Activated T-cell treated with anti-CD3 and anti-CD28 coated beads, Interleukin-2, amount 50 U/mL, for 72 hours (primary cell): ENCODE measurements at places on chromosomes 12 and 14. TPM values are rescaled to one million over a fixed set of nuclear protein-coding genes. Genes with fewer than 3 reads are reported as not detected.

DNA sequence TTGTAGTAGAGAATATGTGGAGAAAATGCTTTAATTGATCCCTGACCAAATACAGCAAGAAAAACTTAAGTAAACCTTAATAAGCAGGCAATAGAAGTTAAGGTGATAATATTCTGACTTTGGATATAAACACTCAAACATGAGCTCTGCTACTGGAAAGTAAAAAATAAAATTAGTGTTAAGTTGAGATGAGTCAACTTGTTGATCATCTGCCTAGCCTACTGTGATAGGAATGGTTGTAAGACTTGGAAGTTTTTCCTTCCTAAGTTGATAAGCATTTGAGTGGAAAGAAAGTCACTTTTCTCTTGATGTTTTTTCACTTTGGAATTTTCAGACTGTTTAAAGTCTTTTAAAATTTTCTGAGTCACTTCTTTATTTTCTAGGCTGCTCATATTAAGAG lies 26.0 kb downstream of the ADIPOR2 start:
- no peak for DNase-seq

The ATXN3 gene
- total RNA-seq: 35.2 TPM

DNA sequence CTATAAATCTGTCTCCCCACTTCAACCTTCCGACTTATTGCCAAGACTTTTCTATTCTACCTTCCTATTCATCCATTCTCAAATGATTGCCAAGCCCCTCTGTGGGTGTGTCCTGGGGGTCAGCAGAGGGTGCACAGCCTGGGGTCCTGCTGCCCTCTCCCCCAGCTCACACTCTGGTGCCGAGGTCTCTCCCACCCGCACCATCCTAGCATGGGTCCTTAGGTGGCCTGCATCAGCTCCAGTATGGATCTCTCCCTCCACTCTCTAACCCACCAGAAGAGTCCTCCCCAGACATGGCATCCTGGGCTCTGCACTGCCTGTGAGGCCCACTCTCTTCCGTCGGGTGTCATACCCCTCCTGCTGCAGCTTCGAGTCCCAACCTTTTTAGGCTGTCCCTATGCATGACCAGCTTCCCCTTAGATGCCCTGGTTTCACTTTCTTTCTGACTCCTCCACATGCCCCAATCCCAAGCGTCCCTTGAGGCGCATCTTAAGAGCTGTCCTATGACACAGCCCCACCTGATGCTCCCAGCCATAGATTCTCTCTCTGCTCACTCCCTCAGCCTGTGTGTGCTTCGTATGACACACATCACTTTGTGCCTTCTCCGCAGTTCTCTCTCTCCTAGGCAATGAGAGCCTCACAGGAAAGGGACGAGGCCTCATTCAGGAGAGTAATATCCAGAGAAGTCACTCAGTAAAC lies 43.9 kb downstream of the GIT2 start:
- no peak for DNase-seq

The TMEM229B gene
- 0.32 TPM for total RNA-seq

The SUPT16H gene
- total RNA-seq: 155 TPM

DNA sequence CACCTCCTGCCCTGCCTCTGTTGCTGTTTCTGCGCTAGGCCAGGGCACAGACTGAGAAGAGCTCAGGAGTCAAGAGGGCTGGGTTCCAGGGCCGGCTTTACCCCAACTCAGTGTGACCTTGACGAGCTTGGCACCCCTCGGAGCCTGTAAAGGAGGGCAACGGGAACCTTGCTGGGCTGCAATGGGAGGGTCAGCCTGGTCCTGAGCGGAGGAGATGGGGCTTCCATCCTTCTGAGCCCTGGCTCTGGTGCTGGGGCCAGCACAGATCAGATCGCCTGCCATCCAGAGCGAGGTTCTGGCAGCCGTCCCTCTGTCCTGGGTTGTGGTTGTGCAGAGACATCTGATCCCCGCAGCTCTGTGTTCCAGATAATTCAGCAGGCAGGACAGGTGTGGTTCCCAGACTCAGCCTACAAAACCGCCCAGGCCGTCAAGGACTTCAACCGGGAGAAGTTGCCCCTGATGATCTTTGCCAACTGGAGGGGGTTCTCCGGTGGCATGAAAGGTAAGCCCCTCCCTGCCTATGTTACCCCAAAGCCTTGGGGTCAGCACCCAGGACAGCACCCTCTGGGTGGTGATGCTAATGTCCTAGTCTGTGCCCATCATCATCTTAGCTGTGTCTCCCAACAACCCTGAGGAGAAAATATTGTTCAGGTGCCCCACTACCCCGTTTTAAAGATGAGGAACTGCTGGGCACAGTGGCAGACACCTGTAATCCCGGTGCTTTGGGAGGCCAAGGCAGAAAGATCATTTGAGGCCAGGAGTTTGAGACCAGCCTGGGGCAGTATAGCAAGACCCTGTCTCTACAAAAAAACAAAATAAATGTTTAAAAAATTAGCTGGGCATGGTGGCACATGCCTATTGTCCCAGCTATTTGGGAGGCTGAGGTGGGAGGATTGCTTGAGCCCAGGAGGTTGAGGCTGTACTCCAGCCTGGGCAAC lies 50.2 kb downstream of the FOXN4 start:
- DNase-seq: no peak

- no peak for DNase-seq
Observed at GRCh38 chr12:119666226-119666795, 1.6 kb upstream of the PRKAB1 start.

- peak; percentile 70 for DNase-seq
Observed at GRCh38 chr12:2944401-2945047, 14.7 kb upstream of the TEAD4 start.

The PDE3A gene
- total RNA-seq: not detected

DNA sequence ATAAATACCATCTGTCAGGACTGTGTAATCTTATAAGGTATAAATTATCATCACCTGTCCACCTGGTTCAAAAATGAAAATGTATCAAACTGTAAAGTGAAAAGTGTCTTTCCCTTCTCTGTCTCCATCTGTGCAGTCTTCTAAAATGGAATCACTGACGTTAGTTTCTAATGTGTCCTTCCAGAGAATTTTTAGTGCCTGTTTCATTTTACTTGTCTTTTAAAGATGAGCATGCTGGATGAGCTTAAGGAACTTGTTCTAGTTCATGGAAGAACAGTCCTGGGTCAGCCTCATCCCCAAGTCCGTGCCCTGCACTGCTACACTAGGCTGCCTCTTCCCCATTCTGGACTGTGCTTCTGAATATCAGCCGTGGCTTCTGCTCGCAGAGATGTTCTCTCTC lies 5.4 kb upstream of the NT5DC3 start:
- DNase-seq: no peak

- no peak for DNase-seq
Observed at GRCh38 chr14:67423424-67423823, 11.5 kb upstream of the PLEK2 start.

The FBLN5 gene
- 5.6 TPM for total RNA-seq

The DACT1 gene
- 15.1 TPM for total RNA-seq

DNA sequence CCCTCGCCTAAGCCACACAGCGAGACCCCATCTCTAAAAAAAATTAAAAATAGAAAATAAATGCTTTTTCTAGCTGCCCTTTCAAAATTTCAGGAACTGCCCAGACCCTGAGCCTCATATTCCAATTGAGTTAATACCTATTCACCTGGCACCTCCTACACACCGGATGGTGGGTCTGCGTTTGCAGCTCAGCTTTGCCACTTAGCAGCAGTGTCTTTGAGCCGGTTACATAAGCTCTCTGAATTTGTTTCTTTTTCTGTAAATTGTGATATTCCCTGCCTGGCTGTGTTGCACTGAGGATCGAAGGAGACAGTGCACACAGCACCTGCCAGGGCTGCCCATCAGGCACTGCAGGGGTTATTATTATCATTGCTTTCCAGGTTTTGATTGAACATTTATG lies 125.6 kb downstream of the EML1 start:
- DNase-seq: no peak

The GARIN6 gene
- not detected for total RNA-seq

DNA sequence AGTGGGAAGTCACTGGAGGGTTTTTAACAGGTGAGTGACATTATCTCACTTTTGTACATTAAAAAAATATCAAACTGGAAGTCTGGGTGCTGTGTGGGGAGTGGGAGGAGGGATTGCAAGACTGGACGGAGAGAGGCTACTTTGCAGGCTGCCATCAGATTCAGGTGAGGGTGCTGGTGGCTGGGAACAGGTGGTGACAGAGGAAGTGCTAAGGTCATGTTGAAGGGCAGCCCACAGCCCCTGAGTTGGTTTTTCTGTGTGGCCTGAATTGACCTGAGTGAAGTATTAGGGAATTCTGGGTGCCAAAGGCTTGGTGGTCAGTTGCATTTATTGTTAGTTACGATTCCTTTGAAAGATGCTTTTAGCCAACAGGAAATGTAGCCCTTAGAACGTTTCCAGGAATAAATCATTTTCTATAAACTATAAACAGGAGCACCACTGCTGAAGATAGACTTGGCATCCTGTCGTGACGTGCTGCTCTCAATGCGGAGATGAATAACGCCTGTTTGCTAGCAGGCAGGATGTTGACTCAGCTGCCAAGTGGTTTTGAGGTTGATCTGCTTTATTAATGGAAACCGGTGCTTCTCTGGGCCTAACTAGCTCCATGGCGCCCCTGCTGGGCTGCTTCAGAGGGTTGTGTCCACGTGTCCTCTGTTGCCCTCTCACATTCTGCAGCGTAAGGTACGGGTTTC lies 707.5 kb upstream of the TMEM132C start:
- DNase-seq: peak; percentile 82

DNA sequence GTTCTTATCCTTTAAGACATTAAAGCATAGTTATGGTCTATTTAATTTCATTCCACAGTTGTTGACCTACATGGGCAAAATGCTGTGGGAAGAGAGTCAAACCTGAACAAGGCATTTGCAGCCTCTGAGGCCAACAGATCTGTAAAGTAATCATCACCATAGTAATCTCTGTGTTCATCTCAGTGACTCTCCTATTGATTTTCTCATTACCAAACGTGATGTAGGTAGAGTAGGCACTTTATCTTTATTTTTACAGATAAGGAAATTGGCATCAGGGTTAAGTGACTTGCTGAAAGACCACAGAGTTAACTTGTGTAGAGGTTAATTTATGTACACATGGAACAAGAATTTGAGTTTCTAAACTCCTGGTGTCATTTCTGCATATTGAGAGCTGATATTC lies 203.0 kb downstream of the ESR2 start:
- no peak for DNase-seq

The SIRT4 gene
- total RNA-seq: 4.2 TPM

DNA sequence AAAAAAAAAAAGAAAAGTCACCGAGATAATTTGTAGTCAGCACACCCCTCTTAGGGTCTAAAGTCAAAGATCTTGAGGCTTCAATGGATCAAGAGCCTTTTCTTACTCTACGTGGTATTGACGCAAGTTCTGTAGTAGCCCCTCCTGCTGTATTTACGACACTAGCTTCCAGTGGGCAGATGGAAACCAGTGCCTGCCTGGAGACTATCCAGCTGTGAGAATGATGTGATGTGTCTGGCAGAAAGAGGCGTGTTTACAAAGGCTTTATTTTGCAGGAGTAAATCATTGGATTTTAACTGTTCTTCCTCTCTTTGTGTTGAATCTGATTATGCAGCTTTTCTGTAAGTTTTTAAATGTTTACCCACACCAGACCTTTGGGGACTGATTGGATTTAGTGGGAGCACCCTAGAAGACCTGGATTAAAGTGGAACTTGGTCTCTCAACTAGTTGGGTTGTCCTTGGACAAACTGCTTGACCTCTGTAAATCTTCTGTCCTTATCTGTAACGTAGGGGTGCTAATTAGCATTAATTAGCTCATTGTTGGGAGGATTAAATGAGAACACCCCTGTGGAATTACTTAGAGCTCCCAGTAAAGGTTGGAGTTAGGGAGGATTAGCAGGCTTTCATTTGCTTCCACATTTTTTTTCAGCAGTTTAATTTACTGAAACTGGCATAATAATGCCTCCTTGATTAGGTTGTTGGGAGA lies 72.4 kb downstream of the RASSF3 start:
- no peak for DNase-seq
